ENCODE measurements at places on chromosomes 13 and 19. TPM values are rescaled to one million over a fixed set of nuclear protein-coding genes. Genes with fewer than 3 reads are reported as not detected.

- no peak for DNase-seq
- H3K4me3 ChIP-seq: no peak overlapping the region
- peaks cover 2% of the 10 kb centered on the region for H3K4me1 ChIP-seq
- H3K27ac ChIP-seq: no peak overlapping the region
- no peaks in the 10 kb centered on the region for H3K36me3 ChIP-seq
Observed at GRCh38 chr19:30106417-30107095, 164.5 kb downstream of the URI1 start.

Gene CEACAM1
- total RNA-seq: 5.6 TPM

GRCh38 chr19:13153569-13154240, 3.5 kb downstream of the IER2 start:
- H3K27me3 ChIP-seq: no peaks in the 10 kb centered on the region
- peaks cover 8% of the 10 kb centered on the region for H3K36me3 ChIP-seq
- peak overlapping the region; percentile 93 for H3K4me3 ChIP-seq
- H3K27ac ChIP-seq: peak overlapping the region; percentile 97
- no peak for DNase-seq

Gene SKA3
- total RNA-seq: 1.9 TPM

- H3K27me3 ChIP-seq: peaks cover 33% of the 10 kb centered on the region
- H3K4me3 ChIP-seq: no peak overlapping the region
- no peak for DNase-seq
- H3K27ac ChIP-seq: no peak overlapping the region
Observed at GRCh38 chr13:26861941-26862340, 101.4 kb upstream of the GPR12 start.

Gene KASH5
- total RNA-seq: 0.86 TPM

DNA sequence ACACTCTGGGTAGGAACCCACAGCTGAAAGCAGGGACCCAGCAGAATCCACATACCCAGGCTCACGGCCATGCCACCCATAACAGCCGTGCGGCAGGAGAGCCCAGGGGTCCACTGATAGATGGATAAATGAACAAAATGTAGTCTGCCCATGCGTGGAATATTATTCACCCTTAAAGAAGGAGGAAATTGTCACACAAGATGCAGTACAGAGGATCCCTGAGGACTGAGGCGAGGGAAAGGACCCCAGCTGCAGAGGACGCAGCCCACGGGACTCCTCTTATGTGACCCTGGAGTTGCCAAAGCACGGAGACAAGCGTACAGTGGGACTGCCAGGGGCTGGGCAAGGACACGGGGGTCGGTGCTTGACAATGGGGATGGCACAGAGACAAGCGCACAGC, 10.7 kb downstream of the GRTP1 start:
- no peak overlapping the region for H3K27ac ChIP-seq
- peaks cover 2% of the 10 kb centered on the region for H3K36me3 ChIP-seq
- H3K27me3 ChIP-seq: peaks cover 19% of the 10 kb centered on the region
- H3K4me3 ChIP-seq: no peak overlapping the region
- DNase-seq: no peak

Gene HNRNPA1L2
- total RNA-seq: 14.2 TPM

GRCh38 chr19:940591-941291, 14.9 kb downstream of the ARID3A start:
- peaks cover 2% of the 10 kb centered on the region for H3K36me3 ChIP-seq
- H3K27ac ChIP-seq: no peak overlapping the region
- H3K4me3 ChIP-seq: peak overlapping the region; percentile 88
- H3K27me3 ChIP-seq: no peaks in the 10 kb centered on the region

DNA sequence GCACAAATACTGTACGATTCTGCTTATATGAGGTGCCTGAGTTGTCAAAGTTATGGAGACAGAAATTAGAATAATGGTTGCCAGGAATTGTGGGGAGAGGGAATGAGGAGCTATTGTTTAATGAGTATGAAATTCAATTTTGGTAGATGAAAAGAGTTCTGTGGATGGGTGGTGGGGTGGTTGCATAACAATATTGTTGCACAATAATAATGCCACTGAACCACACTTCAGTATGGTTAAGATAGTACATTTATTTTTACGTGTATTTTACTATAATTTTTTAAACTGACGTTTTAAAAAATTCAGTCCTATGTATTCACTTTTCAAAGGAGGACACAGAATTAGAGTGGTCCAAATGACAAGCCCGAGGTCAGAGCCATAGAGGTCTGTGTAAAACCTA, 1.8 kb upstream of the OXGR1 start:
- peaks cover 63% of the 10 kb centered on the region for H3K27me3 ChIP-seq
- H3K36me3 ChIP-seq: no peaks in the 10 kb centered on the region
- no peak overlapping the region for H3K27ac ChIP-seq
- peaks cover 3% of the 10 kb centered on the region for H3K4me1 ChIP-seq
- no peak overlapping the region for H3K4me3 ChIP-seq
- DNase-seq: no peak

Gene SYMPK
- total RNA-seq: 81.6 TPM

DNA sequence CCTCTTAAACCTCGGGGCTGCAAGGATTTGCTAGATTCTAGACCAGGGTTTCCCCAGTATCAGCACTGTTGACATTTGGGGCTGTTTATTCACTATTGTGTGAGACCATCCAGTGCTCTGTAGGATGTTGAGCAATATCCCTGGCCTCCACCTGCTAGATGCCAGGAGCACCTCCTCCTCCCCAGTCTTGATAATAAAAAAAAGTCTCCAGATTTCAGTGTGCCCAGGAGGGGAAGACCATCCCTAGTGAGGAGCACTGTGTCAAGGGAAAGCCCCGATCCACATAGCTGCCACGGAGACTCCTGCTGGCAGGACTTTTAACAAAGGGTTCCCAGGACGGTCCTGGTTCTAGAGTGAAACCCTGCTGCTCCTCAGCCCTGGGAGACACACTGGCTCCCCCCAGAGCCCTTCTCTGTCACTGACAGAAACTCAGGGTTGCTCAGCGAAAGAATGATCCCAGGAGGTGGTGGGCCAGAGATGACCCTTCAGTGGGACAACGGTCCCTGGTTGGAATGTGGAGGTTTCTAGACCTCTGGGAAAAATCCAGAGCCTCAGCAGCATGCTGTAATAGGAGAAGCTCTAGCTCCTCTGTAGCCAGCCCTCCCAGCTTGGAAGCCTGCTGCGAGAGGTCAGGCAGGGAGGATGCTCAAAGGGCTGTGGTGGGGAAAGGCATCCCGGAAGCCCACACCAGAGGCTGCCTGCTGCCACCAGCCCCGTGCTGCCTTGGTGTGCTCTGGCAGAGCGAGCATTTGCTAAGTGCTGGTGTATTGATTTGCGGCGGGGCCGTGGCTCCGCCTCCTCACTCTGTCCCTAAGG, 20.3 kb downstream of the LYL1 start:
- DNase-seq: no peak
- peaks cover 13% of the 10 kb centered on the region for H3K27me3 ChIP-seq
- peaks cover 13% of the 10 kb centered on the region for H3K4me1 ChIP-seq
- H3K27ac ChIP-seq: no peak overlapping the region
- no peak overlapping the region for H3K4me3 ChIP-seq

- no peak overlapping the region for H3K4me3 ChIP-seq
- H3K27me3 ChIP-seq: peaks cover 9% of the 10 kb centered on the region
- H3K27ac ChIP-seq: no peak overlapping the region
- no peaks in the 10 kb centered on the region for H3K4me1 ChIP-seq
- DNase-seq: no peak
Observed at GRCh38 chr13:53045189-53045588, 16.6 kb downstream of the OLFM4 start.

Gene PTPRH
- not detected for total RNA-seq

Measured in T-helper 17 cell (primary cell).